ENCODE measurements at places on chromosomes 3 and 15. TPM values are rescaled to one million over a fixed set of nuclear protein-coding genes. Genes with fewer than 3 reads are reported as not detected.

OXTR gene
- total RNA-seq: 6.0 TPM

- no peak for DNase-seq
These were observed 8.1 kb downstream of the PXYLP1 start for GRCh38 chr3:141239511-141240281.

GRCh38 chr3:196082619-196082971, 705 bp upstream of the TFRC start:
- DNase-seq: no peak

RTP3 gene
- not detected for total RNA-seq

ETV5 gene
- 38.4 TPM for total RNA-seq

GRCh38 chr3:122927726-122928125, 99.8 kb downstream of the SEMA5B start:
- DNase-seq: no peak

- no peak for DNase-seq
These were observed 32.7 kb downstream of the RNF13 start for GRCh38 chr3:149845570-149846244.

- no peak for DNase-seq
These were observed 6.7 kb upstream of the LRRC15 start for GRCh38 chr3:194376241-194376560.

- no peak for DNase-seq
These were observed 298 bp downstream of the BCL2L10 start for GRCh38 chr15:52112203-52112750.

DNA sequence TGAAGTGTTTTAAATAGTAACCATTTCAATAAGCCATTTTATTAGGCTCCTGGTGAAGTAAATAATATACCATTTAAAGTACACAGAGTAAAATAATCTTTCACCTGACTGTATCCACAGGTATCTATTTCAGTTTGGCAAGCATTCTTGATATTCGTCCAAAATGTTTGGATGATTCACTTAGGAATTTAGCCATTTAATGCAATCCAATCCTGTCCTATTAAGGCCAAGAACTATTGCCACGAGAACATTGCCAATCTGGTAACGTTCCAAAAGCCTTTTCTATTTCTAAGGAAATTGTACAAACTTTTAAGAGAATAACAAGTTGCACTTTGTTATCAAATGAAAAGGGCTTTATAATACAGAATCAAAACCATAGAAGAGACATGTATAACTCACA, 209.8 kb upstream of the THRB start:
- DNase-seq: no peak

DNA sequence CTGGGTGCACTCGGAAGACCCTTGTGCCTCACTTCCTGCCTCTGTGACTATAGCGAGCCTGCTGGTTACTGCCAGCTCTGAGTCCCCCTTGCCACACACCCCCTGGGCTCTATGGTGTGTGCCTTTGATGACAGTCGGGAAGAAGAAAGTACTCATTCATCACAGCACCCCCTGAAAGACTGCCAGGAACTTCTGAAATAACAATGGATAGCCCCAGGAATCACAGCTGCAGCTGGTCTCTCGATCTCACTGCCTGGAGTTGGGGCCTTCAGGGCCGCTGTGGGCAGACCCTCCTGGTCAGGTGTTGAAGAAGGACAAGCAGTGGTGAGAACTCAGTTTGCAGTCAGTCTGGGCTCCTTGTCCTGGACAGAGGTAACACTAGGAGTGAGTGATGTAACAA, 9.8 kb upstream of the RPP14 start:
- peak; percentile 70 for DNase-seq

GRCh38 chr3:143668924-143669790, 179.1 kb downstream of the SLC9A9 start:
- DNase-seq: no peak

GRCh38 chr3:9248522-9249271, 749 bp downstream of the SRGAP3 start:
- DNase-seq: peak; percentile 28

GRCh38 chr3:114223143-114223542, 14.2 kb downstream of the ZNF80 start:
- no peak for DNase-seq

SUSD5 gene
- 9.0 TPM for total RNA-seq

MAP6D1 gene
- total RNA-seq: 34.5 TPM

GRCh38 chr3:156489462-156489911, 65.4 kb downstream of the SSR3 start:
- DNase-seq: no peak

PLCL2 gene
- 46.8 TPM for total RNA-seq

DNA sequence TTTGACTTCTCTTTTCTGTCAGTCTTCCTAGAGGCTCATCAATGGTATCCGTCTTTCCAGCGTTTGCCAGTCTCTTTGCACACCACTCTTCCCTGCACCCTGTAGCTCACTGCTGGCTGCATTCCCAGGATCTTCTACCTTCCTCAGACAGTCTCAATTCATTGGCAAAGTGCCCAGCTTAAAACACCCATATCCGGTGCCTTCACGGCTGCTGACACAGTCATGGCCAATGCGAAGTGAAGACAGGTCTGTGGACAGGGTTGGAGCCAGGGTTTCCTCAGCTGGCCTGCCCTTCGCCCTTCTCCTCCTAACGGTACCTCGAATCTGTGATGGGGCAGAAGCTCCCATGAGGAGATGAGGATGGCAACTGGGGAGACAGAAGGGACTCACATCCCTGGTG, 36.1 kb downstream of the PTH1R start:
- no peak for DNase-seq

- DNase-seq: no peak
These were observed 20.8 kb downstream of the MORF4L1 start for GRCh38 chr15:78893538-78893937.

GOLGA8J gene
- total RNA-seq: not detected

GRCh38 chr3:78875851-78876250, 891.9 kb downstream of the ROBO1 start:
- DNase-seq: no peak

DNA sequence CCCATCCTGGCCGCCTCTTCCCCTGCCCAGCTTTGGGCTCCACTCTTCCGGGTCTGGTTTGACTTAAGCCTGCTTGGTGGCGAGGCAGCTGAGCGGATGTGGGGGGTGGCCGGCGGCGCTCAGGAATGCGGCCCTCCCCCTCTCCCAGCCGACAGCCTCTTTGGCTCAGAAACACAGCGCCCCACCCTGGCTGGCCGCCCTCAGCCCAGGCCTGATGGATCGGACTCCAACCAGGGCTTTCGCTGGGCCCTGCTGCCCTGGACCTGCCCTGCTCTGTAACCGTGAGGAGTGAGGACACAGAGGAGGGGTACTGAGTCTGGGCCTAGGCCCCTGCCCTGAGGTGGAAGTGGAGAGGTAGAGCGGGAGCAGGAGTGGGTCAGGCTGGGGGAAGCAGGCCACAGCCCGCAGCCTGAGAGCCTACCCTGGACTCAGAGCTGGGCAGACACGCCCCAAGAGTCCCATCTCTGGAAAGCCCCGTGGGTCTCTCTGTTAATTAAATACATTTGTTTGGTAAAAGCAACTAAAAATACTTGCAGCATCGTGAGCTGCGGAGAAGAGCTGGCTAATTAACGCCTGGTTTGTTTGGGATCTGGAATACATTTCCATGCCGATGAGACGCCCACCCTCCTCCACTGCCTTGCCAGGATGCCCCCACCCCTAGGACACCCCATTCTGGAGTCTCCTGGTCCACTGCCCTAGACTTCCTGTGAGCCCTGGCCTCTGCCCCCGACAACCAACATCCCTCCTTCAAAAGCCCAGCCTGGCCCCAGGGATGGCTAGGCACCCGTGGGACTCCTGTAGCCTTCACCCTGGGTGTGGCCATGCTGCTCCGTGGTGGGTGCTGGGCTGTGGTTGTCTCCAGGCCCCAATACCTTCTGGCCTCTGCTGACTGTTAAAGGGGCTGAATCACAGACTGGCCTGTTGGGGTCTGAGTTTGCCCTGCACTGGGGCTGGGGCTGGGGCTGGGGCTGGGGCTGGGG, 19.6 kb downstream of the PLXNA1 start:
- peak; percentile 65 for DNase-seq

- DNase-seq: no peak
These were observed 40.0 kb downstream of the ATP13A3 start for GRCh38 chr3:194446754-194447153.

DNA sequence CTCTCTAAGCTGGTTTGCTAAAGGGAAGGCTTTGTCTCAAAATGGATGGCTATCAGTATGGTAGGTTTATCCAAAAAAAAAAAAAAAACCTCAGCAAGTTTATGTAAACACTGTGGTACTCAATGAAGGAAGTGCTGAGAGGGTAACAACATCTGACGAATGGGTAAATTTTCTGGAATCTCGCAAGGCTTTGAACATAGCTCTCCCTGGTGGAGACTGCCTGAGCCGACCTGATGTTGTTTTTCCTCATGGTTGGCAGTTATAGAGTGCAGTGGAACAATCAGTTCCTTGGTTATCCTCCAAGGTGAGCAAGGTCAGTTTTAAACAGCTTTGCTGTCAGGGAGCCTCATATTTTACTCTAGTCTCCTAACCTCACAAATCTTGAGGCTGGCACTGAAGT, 94.6 kb downstream of the ZPLD1 start:
- no peak for DNase-seq

DNA sequence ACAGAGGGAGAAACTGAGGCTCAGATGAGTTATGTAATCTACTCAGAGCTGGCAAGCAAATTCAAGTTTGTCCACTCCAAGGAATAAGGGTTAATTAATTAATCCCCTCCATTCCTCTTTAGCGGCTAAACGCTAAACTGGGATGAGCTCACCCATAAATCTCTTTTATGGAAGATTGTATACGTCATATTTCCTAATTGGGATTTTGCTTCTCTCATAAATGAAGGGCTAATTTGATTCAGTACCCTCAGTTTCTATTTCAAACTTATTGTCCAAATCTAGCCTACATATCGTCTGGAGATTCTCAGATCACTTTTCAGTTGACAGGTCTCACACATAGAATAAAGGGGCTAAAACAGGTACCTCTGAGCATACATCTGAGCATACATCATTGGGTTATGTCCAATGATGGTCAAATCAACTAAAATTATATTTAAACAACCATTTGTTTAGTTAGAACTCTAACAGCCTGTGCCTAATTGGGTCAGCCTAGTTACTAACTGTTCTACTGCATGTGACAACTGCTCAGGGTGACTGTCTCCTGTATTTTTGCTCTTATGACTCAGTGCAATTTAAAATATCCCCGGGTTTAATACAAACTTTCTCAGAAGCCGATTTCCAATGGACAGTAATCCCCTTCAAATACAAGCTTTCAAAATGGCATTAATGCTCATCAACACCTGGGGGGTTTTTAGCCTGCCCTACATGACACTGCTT, 57.6 kb upstream of the PLXND1 start:
- DNase-seq: no peak

ULK3 gene
- total RNA-seq: 70.5 TPM

DNA sequence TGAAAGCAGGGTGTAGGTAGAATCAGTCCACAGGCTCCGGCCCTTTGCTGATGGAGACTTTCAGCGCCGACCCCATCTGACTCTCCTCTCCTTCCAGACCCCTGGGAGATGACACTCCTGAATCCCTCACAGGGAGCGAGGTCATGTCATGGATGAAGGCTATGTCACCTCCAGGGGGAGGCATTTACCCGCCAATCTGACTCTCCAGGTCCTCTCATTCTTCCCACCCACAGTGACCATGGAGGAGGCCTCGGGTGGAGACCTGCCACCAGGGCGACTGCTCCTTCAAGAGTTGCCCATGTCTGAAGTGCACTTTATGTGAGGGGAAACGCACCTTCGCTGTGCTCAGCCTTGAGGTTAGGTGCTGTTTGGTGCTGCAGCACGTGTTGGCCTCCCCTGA, 112.7 kb downstream of the KLF13 start:
- no peak for DNase-seq

DNA sequence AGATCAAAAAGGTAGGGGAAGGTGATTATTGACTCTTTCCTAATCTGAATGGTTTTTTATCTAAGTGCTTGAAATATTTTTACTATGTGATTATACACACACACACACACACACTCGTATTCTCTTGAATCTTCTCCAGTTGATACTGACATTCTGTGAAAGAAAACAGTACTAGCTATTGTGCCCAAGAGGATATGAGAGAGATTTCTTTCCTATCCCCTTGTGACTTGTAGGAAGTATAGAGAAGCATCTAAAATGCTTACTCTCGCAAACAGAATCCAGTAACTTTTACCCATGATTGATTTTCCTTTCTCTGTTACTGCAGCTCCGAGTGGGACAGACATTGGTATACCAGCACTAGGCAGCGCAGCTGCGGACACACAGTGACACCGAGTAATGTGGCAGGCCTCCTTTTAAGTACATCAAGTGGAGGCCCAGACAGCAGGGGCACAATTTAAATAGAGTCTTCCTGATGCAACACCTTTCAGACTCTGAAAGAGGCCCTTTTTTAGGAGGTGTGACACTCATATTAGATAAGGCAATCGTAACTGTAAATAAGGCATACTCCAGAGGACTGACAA, 421.0 kb upstream of the CNTN4 start:
- no peak for DNase-seq

DNA sequence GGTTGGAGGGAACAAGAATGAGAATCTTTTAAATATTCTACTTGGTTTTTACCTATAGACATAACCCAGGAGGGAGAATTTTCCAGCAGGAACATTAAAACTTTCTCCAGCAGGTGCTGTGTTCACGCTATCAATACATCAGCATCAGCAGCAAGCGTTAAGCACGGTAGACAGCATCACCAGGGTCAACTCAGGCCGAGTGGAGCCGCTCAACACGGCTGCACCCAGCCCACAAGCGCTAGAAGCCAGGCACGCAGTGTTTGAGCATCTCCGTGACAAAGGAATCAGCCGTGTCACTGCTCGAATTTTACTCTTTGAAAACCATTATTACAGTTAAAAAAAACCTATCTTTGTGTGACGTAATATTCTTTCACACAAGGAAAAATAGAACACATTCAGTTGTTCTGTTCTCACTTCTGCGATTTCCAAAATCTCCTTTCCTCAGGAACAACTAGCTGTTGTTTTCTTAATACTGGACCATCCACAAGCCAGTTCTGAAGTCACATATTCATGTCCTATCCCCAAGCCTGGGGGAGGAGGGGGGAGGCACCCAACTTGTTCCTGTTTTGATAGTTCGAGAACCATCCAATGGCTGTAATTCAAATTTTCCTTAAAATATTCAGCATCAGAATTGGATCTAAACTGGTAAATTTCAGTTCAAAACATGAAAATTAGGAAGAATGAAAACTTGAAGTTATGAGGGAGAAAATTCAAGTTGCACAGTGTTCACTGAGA, 77.9 kb downstream of the ADAMTS17 start:
- DNase-seq: no peak

DNA sequence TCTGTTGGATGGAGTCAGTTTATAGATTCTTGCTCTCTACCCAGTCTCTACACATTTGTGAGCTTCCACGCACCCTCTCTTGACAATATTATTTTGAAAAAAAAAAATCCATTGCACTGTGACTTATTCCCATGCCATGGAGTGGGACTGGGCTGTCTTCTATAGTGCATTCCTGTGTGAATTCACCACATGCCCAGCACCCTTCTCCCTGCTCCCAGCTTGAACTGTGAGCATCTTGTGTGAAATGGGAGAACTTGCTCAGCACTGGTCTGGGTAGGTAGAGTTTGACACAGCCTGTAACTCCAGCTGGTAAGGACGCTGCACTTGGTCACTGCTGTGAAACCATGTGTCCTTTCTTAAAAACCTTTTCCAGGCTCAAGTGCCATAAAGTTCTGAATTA, 91.9 kb downstream of the ARNT2 start:
- DNase-seq: no peak

GOLGA8Q gene
- total RNA-seq: not detected
